ENCODE measurements at places on chromosomes 2 and 18. TPM values are rescaled to one million over a fixed set of nuclear protein-coding genes. Genes with fewer than 3 reads are reported as not detected.

GRCh38 chr2:74381751-74382150 lies 1.6 kb upstream of the DCTN1 start:
- no peak for DNase-seq

- no peak for DNase-seq
These were observed 77.1 kb downstream of the SFXN5 start for GRCh38 chr2:72994282-72994990.

DNA sequence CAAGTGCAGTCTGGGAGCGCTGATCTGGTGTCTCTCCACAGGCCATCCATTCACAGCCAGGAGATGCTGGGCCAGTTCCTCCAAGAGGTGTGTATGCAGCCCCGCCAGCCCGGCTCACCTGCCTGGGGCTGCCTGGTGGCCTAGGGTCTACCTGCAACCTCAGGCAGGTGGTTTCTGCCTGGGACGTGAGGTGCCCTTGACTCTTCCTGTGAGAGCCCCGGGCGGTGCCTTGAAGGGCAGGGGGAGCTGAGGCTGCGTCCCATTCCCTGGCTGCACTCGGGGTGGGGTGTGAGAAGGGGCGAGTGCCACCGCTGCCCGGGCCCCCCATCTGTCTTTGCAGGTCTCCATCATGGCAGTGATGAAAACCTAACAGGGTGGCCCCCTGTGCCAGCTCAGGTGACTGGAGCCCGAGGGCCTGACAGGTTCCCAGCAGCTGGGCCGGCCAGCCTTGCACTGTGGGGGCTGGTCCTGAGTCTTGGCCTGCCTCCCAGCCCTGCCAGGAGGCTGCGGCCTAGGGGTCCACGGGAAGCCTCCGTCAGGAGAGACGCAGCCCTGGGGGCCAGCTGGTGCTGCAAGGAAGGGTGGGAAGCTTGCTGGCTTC lies 11.9 kb downstream of the CAPN10 start:
- no peak for DNase-seq

GRCh38 chr2:150911766-150912280 lies 349.8 kb downstream of the RBM43 start:
- peak; percentile 81 for DNase-seq

DNA sequence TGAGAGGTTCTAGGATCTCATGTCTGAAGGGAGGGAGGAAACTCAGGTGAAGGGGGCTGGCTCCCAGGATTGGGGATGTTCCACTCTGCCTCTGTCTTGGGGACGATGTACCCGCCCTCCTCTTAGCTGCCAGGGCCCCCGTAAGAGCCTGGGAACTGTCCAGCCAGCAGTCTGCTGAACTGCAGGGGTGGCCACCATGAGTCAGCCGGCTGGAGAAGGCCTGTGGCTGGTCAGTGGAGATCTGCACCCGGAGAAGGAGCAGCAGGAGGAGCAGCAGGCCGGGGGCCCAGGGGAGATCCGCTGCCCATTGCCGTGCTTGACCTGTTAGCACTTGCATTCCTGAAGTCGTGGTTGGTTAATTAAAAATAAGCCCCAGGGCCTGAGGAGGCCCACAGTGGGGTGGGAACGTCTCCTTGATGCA lies 180.3 kb downstream of the TFCP2L1 start:
- DNase-seq, result no peak

DNA sequence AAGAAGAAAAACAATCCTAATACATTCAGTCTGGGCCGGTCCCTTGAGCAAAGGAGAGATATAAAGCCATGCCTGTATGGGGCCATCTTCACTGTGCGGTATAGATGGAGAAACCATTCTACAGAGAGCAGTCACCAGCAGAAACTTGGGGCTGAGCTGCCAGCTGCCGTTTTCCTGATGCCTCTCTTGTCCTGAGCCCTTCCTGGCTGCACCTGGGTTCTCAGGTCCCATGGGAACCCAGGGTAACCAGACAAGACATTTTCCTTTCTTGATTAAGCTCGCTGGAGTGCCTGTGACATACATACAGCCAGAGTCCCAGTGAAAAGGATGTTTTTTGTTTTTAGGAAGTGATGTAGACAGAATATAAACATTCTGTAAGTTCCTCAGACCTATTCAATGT lies 5.3 kb upstream of the METTL21A start:
- no peak for DNase-seq

- peak; percentile 52 for DNase-seq
These were observed 475.2 kb downstream of the EPHA4 start for GRCh38 chr2:221096706-221097567.

- no peak for DNase-seq
These were observed 214.8 kb downstream of the MTX2 start for GRCh38 chr2:176483901-176484568.

DPP10 gene
- total RNA-seq, result 1.3 TPM

ABCA12 gene
- 4.4 TPM for total RNA-seq

DSG1 gene
- total RNA-seq, result 0.05 TPM

GAL3ST2 gene
- total RNA-seq, result not detected

PMAIP1 gene
- total RNA-seq, result 98.1 TPM

ACADL gene
- 2.3 TPM for total RNA-seq

KCTD1 gene
- 27.0 TPM for total RNA-seq

All from astrocyte (in vitro differentiated cells and primary cell).